Activated T-helper 1 cell treated with Interleukin-2 at 50 U/mL for 16 hours (primary cell): ENCODE measurements at places on chromosomes 1 and 21.

DNA sequence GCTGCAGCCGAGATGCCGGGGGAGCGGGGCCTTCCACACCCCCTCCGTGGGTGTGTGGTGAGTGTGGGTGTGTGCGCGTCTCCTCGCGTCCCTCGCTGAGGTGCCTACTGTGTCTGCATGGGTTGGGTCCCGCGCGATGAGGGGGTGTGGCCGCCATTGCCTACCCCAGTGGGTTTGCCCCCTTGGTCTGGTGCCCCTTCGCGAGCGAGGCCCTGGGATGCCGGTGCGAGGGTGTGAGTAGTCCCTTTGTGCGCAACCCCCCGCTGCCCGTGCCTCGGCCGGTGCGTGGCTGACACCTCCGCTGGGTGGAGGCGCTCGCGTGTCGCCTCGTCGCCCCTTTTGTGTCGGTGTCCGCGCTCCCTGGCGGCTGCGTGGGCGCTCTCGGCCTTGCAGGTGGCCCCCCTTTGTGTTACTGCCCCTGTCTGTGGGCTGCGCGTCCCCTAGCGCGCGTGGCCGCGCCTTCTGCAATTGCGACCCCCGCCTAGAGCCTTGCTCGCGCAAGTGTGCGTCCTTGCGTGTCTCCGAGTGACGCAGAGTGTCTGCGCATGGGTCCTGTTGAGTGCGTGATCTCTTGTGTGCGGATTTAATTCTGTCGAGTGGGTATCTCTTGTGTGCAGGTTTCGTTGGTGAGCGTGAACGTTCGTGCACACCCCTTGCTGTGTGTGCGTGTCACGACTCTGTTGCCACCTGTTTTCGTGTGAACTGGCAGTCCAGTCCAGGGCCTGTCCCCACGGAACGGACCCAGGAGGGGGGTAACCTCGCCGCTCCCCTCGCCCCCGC, 553 bp downstream of the TTC3 start:
- DNase-seq = peak; percentile 46

DNA sequence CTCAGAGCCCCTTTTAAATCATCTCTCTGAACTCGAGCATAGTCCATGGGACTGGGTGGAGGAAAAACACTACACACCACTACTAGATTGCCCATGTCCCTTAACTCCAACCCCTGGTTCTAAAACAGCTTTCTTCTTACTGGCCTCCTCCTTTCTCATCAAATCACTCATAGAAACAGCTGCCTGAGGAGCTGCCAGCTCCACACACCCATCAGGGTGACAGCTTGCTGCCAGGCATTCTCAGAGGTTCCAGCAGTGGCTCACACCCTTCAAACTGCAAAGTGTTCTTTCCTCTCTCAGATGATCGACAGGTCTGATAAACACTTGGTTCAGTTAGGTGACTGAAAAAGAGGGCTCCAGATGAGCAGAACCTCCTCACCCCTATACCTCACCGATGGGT, 543.0 kb upstream of the PLXNA2 start:
- DNase-seq = no peak

DNA sequence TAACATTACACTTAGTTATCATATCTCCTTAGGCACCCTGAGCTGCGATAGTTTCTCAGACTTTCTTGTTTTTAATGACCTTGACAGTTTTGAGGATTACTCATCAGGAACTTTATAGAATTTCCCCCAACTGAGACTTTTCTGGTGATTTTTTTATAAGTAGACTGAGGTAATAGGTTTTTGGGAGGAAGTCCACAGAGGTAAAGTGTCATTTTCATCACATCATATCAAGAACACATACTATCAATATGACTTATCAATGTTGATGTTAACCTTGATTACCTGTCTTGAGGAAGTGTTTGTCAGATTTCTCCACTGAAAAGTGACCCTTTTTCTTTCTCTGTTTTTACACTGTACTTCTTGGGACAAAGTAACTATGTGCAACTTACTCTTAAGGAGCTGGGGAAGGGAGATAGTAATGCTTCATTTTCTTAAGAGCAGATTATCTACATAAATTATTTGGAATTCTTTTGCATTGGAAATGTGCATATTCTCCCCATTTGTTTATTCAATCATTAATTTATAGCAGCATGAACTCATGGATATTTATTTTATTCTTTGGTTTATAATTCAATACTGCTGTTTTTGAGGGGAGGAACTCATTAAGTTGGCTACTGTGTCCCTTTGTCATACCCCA, 72.8 kb upstream of the HSD17B7 start:
- no peak for DNase-seq

GRCh38 chr1:207029701-207030521, 2.6 kb downstream of the C1orf116 start:
- no peak for DNase-seq

DNA sequence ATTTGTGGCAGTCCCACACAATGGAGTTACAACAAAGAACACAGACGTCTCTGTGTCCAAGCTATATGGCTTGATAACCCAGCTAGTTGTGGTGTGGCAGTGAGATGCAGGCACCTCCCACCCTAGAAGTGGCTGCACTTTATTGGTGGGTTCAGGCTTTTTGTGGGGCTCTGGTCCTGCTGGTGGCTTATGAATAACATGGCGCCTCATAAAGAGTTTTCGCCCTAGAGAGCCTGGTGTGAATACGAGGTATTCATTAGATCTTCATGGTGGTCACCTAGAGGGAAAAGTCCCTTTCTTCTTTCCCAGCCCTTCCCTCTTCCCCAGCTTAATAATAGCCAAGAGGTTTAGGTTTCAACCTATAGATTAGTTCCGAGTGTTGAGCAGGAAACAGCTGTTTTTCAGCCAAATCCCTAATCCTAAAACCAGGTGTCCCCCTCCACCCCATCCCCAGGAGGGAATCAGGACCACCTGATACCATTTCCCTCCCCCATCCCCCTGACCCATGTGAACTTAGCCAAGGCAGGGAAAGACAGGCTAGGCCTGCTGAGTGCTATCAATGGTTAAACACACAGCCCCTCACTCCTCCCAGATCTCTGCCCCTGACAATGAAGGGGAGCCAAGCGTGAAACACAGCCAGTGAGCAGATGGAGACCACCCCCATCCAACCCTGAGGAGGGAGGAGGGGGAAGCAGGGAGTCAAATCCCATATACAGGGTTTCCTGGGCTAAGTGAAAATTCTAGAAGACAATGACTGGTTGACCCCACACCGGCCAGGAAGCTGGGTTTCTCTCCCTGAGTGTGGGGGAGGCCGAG, 58.2 kb downstream of the NFASC start:
- DNase-seq = no peak

DNA sequence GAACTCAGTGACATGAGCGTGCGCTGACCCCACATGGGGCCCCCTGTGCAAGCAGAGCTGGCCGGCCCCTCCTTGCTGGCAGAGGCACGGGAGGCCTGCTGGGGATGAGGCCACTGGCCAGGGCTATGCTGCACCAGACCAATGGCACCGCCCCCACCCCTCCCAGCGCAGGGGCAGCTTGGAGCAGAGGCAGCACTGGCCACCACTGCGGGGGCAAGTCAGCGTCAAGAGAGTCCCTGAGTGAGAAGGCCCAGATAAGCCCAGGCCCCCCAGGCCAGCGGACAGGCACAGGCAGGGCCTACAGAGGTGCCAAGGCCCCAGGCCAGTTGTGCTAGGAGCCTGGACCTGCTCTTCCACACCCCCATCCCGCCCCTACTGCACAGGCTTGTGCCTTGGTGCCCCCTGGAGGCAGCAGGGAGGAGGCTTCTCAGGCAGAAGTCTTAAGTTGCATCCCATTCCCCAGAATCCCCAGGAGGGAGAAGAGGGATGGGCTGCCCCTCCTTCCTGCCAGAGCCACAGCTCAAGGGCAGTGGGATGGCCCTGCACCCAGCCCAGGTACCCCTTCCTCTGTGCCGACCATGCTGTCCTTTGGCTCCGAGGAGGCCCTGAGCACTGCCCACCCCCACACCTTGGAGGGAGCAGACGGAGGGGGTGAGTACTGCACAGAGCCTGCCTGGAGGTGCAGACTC, 35.8 kb downstream of the EPHX1 start:
- no peak for DNase-seq
